ENCODE measurements at places on chromosomes 5 and 9. TPM values are rescaled to one million over a fixed set of nuclear protein-coding genes. Genes with fewer than 3 reads are reported as not detected.

CDKN2A gene
- 5.4 TPM for total RNA-seq

KIF4B gene
- 0.05 TPM for total RNA-seq

ZFYVE16 gene
- 9.4 TPM for total RNA-seq

TSSK1B gene
- total RNA-seq = not detected

MARCHF3 gene
- total RNA-seq = 5.9 TPM

MEIKIN gene
- total RNA-seq = not detected

PTGS1 gene
- 0.54 TPM for total RNA-seq

IL31RA gene
- 0.80 TPM for total RNA-seq

PCDH1 gene
- not detected for total RNA-seq

CBY3 gene
- 0.66 TPM for total RNA-seq

WDR38 gene
- not detected for total RNA-seq

PCDHB4 gene
- total RNA-seq = not detected

LRRC8A gene
- total RNA-seq = 32.9 TPM

PCDHA11 gene
- total RNA-seq = not detected

ANKRD55 gene
- total RNA-seq = 1.0 TPM

PCDHGA4 gene
- total RNA-seq = 0.21 TPM

OGN gene
- total RNA-seq = not detected

PTPN3 gene
- total RNA-seq = 6.6 TPM

- DNase-seq = no peak
Measured at GRCh38 chr5:124755565-124755964, 9.1 kb upstream of the ZNF608 start.

- no peak for DNase-seq
Measured at GRCh38 chr5:88879724-88880123, 3.3 kb downstream of the MEF2C start.

DNA sequence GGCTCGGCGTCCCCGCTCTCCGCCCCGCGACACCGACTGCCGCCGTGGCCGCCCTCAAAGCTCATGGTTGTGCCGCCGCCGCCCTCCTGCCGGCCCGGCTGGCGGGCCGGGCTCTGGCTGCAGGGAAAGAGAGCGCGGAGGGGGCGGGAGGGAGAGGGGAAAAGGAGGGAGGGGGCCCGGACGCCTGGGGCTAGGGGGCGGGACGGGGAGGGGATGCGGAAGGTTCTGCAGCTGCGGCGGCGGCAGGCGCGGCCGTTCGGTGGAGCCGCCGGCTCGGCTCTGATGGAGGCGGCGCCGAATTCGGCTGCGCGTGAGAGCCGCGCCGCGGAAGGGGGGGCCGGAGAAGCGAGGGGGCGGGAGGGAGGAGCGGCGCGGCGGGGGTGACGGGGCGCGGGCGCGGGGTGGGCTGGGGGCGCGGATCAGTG is at the start of gene MARCHF11:
MARCHF11 (minus strand) TSS at position 281 of the 425 bp plus-strand sequence; CDS start at position 65, 216 bp downstream.
- no peak for DNase-seq

DNA sequence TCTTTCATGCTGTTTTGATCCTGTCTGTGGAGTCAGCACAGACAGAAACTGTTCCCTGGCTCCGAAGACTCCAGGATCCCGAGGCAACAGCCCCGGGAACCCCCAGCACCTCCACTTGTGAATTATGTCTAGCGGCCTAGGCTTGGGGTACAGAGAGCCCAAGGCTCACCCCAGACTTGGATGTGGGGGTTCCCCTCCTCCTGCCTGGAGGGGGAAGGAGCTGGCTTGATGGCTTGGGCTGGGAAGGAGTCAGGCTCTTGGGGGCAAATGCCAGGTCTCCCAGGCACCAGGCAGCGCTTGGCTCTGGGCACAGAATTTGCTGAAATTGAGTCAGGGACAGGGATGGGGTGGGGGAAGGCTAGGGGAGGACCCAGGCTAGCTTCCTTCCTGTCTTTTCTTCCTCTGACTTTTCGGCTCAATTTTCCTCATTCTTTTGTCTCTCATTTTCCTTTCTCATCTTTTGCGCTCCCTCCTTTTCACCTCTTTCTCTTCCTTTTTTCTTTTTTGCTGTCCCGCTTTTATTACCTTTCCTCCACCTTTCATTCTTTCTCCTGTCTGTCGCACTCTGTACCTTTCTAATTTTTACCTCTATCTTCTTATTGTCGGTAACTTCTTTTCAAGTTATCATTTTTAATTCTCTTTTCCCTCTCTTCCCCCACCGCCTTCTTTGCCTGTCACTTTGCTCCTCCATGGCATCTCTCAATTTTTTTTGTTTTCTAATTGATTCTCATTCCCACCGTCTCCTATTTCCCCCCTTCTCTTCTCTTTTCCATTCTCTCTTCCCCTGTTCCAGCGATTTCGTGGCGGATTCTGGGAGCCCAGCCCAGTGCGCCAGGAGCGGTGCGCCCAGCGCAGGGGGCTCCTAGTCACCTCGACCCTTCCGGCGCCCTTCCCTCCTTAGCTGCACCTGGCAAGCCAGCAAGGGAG is 10.5 kb downstream of the MSX2 start:
- DNase-seq = no peak

GRCh38 chr9:128987805-128988204 is 40.3 kb downstream of the NUP188 start:
- DNase-seq = no peak

- no peak for DNase-seq
Measured at GRCh38 chr5:160833806-160834205, 18.2 kb downstream of the ATP10B start.

GRCh38 chr5:77024490-77024889 is 5.7 kb upstream of the AGGF1 start:
- DNase-seq = no peak

DNA sequence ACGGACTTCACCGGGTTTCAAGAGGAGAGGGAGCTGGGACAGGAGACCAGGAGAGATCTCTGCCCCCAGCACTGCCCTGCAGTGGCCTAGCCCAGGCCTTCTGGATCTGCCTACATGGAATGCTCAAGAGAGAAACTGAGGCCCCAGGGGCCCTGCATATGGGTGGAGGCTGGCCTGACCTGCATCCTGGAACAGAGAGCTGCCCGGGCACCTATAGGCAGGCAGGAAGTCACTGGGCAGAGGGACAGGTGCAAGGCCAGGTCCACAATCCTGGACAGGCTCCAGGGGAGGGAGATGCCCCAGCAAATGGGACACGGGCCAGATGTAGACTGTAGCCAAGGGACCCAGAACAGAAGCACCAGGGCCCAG is 98.5 kb upstream of the RUFY1 start:
- no peak for DNase-seq

GRCh38 chr9:130478152-130478551 is 33.4 kb downstream of the ASS1 start:
- DNase-seq = no peak

DNA sequence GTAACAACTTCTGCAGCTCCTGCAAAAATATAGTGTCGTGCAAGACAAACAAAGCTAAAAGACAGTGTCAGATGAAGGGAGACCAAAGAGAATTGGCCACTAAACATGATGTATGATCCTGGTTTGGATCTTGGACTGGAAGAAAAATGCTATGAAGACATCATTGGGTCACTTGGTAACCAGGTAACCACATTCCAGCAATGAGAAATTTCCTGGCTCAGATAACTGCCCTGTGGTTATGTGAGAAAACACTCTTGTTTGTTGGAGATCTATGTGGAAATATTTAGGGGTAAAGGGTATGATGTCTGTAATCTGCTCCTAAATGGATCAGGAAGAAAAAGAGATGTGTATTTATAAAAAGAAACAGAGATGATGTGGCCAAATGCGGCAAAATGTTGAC is 45.5 kb upstream of the ANKRD33B start:
- DNase-seq = no peak

DNA sequence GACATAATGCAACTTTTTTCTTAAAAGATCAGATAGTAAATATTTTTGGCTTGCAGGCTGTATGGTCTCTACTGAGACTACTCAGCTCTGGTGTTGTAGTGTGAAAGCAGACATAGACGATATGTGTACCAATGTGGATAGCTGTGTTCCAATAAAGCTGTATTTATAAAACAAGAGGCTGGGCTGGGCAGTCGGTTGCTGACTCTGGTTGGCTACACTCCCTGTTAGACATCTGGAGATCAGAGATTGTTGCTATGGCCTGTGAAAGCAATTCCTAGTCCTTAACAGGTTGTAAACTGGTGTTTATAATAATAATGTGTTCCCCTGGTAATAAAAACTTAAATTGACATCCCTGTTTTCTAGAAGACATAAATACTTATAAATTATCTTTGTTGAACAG is 24.4 kb upstream of the SCAMP1 start:
- DNase-seq = no peak

DNA sequence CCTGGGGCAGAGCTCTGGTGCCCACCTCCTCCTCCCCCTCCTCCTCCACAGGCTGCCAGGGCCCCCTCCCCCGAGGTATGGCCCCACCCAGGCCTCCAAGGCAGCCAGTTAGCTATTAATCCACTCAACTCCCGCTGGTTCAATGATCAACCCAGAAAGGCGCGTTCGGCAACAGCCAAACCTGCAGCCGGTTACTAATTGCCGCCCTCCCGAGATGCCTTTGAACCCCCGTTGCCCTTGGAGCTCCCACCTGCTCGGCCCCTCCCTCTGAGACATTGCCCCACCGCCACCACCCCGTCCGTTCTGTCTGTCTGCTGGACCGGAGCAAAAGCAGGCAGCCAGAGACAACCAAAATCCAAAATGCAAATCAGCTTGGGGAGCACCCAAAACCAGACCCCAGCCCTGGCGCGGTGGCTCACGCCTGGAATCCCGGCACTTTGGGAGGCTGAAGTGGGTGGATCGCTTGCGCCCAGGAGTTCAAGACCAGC is 25.8 kb downstream of the NOTCH1 start:
- no peak for DNase-seq

DNA sequence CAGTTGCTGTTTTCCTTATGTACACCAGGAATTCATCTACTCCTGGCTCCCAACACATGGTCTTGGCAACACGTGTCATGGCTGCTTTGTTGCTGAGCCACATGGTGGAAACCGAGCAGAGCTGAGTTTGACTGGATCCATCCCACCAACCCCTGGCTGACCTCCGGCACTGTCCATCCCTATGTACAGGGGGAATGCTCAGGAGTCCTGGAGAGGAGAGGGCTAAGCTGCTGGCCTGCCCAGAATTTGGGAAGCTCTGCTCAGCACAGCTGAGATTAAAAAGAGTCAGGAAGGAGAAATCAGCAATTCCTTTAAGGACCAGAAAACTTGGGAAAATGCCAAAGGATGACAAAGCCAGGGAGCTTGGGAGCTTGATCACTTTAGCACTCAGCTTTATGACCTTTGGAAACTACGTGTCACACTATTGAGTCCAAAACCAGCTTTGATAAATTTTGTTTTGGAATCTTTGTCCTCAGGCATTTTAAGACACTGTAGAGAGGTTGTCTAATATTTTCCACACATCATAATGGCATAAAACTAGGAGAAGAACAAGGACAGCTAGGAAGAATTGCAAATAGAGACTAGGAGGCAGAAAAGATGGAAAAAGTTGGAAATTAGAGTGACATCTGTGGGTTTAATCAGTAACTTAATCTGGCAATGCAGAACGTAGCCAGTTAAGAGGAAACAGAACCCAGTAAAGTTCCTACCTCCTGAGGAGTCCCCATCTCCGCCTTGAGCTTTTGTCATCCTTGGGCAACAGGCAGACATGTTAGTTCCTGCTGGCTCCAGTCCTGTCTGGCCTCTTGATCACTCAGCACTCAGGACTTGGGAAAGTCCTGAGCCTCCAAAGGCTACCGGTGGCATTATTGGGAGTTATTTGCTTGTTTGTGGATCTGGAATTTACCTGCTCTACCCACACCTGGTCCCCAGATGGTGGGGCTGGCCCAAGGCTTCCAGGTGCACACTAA is 62.5 kb upstream of the PLPP1 start:
- no peak for DNase-seq

GRCh38 chr5:78717674-78718584 is 69.4 kb upstream of the LHFPL2 start:
- no peak for DNase-seq

DNA sequence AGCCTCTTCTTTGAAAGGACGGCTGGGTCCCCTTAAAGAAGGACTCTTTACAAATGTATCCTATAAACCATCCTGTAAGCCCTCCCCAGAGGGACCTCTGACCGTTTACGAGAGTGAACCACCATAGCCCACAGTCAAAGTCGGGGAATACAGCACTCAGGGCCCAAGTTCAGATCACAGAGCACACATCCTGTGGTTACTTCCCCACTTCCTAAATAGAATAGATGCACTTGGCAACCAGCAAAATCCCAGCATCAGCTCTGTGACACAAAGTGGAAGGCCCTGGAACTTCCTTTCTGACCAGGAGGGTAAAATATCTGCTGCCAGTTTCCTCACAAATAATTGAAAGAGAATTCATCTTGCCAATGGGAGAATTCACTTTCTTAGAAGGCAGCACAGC is 6.9 kb upstream of the IGFBPL1 start:
- DNase-seq = no peak

DNA sequence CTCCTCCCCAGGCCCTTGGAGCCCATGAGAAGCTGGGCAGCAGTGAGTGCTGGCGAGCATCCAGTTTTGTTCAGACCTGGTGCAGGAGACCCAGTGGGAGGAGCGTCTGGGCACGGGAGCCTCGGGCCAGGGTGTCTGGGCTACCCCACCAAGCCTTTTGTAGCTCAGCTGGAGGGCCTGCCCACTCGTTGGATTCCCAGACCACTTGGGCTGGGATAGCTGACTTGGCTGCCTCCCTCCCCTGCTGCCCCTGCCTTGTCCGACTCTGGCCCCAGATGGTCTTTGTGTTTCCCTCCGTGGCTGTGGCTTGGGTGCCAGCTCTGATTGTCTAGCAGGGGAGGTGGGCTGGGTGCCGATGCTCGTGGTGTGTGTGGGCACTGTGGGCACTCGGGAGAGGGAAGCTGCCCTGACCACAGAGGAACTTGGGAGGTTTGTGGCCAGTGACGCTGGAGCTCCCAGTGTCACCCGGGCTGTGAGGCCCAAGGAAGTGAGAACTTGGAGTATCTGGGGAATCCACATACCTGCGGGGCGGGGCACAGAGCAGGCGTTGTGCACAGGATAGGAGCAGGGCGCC is 47.3 kb downstream of the WNK2 start:
- no peak for DNase-seq
